Activated B cell treated with CpG ODN at 0.5 μM for 24 hours (primary cell): ENCODE measurements at places on chromosomes 2 and 18. TPM values are rescaled to one million over a fixed set of nuclear protein-coding genes. Genes with fewer than 3 reads are reported as not detected.

CTNNA2 gene
- not detected in 2 replicates for total RNA-seq

SULT1C2 gene
- total RNA-seq: not detected in 2 replicates

TEX51 gene
- not detected in 2 replicates for total RNA-seq

TUBB8B gene
- 0.22 TPM in 1 of 2 replicates, not detected in the other for total RNA-seq

ANKRD36 gene
- 26.7 and 34.5 TPM in 2 replicates for total RNA-seq

ANKRD62 gene
- total RNA-seq: not detected in 2 replicates

ACKR3 gene
- total RNA-seq: 5.8 and 6.6 TPM in 2 replicates

POTEI gene
- not detected in 2 replicates for total RNA-seq

GALNT3 gene
- total RNA-seq: 13.2 and 14.4 TPM in 2 replicates

E2F6 gene
- total RNA-seq: 11.8 and 12.4 TPM in 2 replicates

ARHGEF4 gene
- total RNA-seq: 0.29 and 0.39 TPM in 2 replicates

C2orf42 gene
- 28.4 and 34.8 TPM in 2 replicates for total RNA-seq

STARD6 gene
- not detected in 2 replicates for total RNA-seq

PROKR1 gene
- 0.05 and 0.09 TPM in 2 replicates for total RNA-seq

PARD6G gene
- not detected in 2 replicates for total RNA-seq

CD226 gene
- 6.7 and 8.3 TPM in 2 replicates for total RNA-seq

MC5R gene
- not detected in 2 replicates for total RNA-seq

TIA1 gene
- total RNA-seq: 129 and 149 TPM in 2 replicates

CDK15 gene
- not detected in 2 replicates for total RNA-seq

IL36B gene
- total RNA-seq: not detected in 2 replicates

CROCC2 gene
- total RNA-seq: not detected in 2 replicates

B4GALT6 gene
- 3.1 and 3.8 TPM in 2 replicates for total RNA-seq

CCDC142 gene
- 29.3 and 40.4 TPM in 2 replicates for total RNA-seq

UGT1A4 gene
- total RNA-seq: not detected in 2 replicates

CHRND gene
- not detected in 2 replicates for total RNA-seq

ANKRD30BL gene
- not detected in 2 replicates for total RNA-seq

PSMG2 gene
- total RNA-seq: 67.4 and 69.1 TPM in 2 replicates

MAPK4 gene
- total RNA-seq: not detected in 2 replicates
